ENCODE measurements at places on chromosomes 5 and 9.

GRCh38 chr5:167140548-167141291, 1150.7 kb upstream of the WWC1 start:
- DNase-seq = no peak

DNA sequence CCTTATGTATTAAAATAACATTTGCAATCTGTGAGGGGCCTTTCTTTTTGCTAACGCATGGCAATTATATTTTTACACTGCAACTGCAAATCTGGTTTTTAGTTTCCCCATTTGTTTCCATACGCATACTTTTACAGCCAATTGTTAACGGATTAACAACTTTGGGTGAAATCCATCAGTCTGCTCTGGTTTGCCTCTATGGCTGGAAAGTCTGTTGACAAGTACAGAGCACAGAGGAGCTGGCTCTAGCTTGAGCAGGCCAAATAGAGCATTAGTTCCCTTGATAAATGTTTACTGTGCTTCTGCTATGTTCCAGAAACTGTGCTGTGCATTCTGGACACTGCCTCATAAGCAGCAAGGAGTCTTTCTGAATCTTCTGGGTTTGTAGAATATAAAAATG, 400.4 kb upstream of the KIF2A start:
- DNase-seq = no peak

DNA sequence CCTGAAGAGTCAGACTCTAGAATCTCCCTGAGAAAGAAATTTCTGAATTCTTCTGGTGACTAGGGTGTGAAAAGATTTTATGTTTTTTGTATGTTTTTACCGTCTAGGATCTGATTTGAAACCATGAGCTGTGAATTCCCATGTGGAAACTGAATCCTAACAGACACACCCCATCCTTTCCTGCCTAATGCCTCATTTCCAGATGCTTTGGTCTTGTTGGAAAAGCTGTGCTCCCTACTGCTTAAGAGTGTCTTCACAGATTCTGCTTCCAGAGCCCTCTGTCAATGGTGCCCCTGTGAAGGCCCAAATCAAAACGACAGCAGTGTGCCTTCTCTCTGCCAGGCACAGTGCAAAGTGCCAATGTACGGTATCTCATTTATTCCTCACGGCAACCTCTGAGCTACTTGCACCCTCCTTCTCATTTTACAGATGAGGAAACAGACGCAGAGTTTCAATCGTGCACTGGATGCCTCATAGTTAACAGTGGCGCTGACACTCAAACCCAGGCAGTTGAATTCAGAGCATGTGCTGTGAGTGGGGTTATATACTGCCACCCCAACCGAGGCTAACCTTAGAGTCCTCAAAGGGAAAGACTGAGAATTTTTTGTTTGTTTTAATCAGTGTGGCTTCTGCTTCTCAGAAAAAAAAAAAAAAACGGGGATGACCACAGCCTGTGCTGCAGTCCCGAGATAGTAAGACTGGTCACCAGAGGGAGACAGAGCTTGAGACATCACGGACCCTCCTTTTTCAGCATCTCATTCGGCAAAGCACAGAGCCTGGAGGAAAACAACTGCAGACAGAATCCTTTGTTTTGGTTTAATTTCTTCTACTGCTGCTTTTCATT, 188.4 kb downstream of the SNCAIP start:
- DNase-seq = no peak

DNA sequence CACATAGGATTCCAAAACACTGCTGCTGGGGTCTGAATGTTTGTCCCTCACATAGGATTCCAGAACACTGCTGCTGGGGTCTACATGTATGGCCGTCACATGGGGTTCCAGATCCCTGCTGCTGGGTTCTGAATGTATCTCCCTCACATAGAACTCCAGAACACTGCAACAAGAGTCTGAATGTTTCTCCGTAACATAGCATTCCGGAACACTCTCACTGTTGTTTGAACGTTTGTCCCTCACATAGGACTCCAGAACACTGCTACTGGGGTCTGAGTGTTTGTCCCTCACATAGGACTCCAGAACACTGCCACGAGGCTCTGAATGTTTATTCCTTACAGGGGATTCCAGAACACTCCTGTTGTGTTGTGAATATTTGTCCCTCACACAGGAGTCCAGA, 216.8 kb downstream of the FOXD4L6 start:
- no peak for DNase-seq

DNA sequence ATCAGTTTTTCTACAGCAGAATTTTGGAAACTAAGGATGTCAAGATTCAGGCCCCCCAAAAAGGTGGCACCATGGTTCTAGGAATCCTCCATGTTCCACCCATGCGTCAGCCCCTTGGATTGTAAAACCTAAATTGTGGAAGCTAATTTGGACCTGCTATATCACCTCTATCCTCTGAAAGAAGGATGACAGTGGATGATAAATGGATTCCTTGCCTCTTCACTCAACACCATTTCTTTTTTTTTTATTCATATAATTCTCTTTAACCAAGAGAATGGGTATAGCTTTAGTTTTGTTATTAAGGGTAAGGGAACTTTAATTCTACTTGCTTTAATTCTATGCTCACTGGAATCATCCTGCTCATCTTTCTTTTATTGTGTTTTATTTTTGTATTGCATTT, 71.8 kb downstream of the GNAQ start:
- no peak for DNase-seq

- no peak for DNase-seq
These were observed 13.5 kb downstream of the RETREG1 start for GRCh38 chr5:16603295-16603694.

DNA sequence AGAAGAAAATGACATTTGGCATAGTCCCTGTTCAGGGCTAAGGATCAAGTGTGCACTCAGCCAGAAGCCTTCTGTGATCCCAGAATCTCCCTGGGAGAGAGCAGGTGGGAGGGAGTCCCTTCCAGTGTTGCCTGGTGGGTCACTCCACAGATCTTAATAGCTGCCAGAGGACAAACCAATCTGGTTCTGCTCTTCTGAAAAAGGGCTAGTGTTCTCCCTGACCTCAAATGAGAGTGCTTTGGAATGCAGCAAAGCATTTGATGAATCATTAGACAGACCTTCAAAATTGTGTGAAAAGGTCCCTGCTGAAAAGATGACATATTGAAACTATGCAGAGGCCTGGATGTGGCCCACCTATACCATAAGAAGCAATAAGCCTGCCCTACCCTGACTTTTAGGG, 339.7 kb downstream of the TMEM232 start:
- DNase-seq = no peak

DNA sequence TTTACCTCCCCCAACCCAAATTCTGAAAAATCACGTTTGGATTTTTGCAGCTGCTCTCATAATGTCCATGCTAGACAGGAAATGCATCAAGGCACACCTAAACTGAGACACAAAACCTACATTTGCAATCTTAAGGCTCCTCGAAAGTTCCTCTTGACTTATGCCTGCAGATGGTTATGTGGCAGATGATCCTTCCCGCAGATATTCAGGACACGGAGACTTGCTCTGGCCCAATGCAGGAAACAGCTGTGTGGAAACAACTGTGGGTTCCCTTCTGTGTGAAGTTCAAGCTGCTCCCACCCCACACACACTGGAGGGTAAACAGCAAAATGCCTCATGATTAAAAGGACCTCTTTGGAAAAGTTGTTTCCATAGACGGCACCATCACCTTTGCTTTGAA, 253.8 kb downstream of the EBF1 start:
- no peak for DNase-seq

- DNase-seq = no peak
These were observed 51.1 kb downstream of the SH3TC2 start for GRCh38 chr5:149011728-149012127.
